ENCODE measurements at places on chromosomes 2 and 18.

GRCh38 chr2:160453111-160453820 is 40.3 kb downstream of the RBMS1 start:
- no peak for DNase-seq

- no peak for DNase-seq
These were observed 34.8 kb downstream of the POLR1A start for GRCh38 chr2:86070868-86071267.

DNA sequence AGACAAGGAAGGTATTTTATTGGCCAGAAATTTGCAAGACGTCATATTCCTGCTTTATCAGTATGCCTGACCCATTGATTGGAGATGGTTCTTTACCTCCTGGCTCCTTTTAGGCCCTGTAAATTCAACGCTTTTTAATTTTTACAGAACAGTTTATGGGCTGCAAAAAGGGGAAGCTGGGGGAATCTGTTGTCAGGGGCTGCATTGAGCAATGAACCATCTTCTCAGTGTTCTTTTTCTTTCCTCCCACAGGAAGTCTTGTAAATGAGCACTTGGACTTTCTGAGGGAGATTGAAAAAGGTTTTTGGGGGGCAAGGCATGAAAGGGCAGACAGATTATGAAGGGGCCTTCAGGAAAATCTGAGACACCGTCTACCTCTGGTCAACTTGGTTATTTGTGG is 503.6 kb upstream of the TNP1 start:
- DNase-seq: no peak

DNA sequence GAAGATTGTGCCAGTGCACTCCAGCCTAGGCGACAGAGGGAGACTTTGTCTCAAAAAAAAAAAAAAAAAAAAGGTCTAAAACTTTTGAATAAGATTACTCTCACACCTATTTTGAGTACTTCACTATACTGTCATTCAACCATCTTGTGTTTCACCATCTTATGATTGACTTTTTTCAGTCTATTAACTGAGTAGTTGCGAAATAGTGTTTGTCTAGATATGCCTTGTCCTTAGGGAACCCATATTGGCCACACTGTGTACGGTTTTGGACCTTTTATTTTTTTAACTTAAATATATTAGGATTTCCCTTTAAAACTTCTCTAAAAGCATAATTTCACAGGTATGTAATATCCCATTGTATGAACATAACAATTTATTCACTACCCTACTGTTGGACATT is 72.3 kb downstream of the ALMS1 start:
- no peak for DNase-seq

- no peak for DNase-seq
These were observed 187.7 kb downstream of the ZFP36L2 start for GRCh38 chr2:43038696-43039094.

GRCh38 chr2:9377461-9378097 is 45.7 kb downstream of the ITGB1BP1 start:
- DNase-seq: no peak

DNA sequence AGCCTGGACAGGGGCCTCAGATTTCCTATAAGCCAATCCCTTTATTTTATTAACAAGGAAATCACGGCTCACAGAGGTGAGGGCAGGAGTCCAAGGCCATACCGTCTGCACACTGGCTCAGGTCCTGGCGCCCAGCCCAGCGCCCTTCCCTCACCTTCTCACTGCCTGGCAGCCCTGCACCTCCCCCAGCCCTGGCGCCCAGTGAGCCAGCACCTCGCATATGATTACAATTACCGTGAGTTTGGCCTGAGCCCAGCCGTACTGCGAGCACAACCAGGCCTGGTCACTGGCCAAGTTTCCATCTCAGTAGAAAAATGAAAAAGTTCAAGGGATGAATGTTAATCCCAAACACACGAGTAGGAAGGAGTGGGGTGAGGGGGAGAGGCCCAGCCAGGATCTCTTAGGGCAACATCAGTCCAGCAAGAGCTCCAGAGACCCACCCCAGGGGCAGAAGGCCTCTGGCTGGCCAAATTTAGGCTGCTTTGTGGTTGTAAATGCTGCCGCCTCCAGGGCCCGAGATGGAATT is 68.4 kb downstream of the MCFD2 start:
- no peak for DNase-seq

DNA sequence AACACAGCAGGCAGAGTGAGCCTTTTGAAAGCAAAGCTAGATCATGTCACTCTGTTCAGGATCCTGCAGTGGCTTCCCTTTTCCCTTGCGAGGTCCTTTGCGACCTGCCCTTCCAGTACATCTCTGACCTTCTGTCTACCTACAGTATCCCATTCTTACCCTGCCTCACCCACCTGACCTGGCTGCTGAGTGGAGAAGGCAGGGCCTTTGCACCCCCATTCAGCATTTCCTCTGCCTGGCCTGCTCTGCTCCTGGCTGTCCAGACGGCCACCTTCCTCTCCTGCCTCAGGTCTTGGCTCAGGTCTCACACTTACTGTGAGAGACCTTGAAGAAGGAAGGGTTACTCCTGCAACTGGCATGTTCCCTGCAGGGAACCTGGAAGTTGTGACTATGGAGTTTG is 77.4 kb downstream of the MAPRE2 start:
- no peak for DNase-seq

DNA sequence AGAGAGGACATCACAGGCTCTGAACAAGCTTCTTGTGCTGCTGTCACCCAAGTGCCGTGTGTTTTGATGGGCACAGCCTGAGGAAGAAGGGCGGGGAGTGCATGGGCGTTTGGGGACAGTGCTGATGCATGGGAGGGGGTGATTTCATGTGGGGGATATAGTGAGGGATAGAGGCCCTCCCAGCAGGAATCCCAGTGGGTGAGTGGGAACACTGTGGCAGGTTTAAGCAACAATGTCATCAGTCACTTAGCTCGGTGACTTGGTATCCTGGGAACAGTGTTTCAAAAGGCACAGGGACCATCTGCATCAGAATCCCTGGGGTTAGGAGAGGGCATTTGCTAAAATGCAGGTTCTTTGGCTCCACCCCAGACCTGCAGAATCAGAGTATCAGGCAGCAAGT is 609 bp downstream of the SIGLEC15 start:
- DNase-seq: no peak

- no peak for DNase-seq
These were observed 3.1 kb upstream of the HES6 start for GRCh38 chr2:238242731-238243495.

GRCh38 chr2:95062242-95063085 is 37.0 kb downstream of the MAL start:
- DNase-seq: no peak

- no peak for DNase-seq
These were observed 112.6 kb downstream of the KLHL29 start for GRCh38 chr2:23497536-23497935.

DNA sequence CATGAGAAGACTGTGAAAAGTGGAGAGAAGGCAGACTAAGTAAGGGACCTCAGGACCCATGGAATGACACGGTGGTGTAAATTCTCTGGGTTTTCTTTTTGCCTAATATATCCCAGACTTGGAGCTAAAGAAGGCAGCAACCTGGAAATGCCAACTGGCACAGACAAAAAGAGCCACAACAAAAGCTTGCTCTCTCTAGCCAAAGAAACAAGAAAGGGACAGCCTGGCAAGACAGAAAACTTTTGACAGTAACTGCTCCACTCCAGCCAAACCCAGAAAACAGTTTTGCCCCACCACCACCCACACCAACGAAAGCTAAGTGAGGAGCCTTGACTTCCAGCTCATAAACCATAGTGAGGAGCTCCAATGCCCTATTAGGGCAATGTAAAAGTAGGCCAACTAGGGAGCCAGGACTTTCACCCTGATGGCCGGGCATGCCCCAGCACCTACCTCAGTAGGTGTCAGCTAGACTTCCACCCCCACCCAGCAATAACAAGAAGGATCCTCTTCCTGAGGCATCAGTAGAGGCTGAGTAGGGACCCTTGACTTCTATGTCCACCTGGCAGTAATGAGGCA is 35.5 kb downstream of the PELI1 start:
- DNase-seq: no peak

Measured in central memory CD8-positive, alpha-beta T cell (primary cell).